NCI-H1436 (cell line): ENCODE measurements at places on chromosomes 13 and 19.

DNA sequence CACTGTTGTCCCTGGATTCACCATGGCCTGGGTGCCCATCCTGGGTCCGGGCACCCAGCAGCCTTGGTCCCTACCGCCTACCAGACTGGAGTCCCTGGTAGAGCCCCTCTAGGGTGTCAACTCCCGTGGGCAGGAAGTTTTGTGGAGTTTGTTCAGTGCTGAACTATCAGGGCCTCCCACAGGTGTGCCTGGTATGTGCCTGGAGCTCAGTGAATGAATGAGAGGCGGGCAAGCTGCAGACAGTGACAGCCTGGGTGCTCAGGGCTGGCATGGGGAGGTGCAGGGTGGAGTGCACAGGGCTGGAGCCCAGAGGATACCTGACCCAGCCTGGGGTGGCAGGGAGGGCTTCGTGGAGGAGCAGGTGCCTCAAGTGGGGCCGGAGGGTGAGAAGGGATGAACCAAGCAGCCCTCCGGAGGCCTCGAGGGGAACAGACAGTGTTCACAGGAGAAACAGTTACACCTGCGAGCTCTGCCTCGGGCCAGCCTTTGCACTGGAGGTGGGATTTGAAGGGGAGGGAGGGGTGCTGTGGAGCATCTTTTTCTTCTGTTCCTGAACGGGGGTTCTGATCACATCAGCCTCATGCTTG lies 29.6 kb downstream of the PAK4 start:
- DNase-seq, result no peak

DNA sequence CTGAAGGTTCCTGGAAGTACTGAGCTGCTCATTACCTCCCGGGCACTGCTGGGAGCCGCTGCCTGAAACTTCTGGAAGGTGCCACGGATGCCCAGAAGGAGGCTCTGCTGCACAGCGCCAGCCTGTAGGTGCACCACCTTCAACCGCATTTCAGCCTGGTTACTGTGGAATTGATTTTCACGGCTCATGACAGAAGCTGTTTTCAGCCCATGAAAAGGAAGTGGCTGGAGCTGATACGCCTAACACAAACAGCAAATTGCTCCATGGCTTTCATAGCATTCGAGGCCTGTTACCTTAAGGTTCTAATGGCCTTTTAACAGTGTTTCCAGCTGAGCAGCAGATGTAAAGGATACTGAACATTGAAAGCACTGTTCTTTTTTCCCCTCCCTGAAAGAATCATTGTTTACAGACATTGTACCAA lies 22.0 kb downstream of the GPC6 start:
- DNase-seq, result peak; percentile 16

DNA sequence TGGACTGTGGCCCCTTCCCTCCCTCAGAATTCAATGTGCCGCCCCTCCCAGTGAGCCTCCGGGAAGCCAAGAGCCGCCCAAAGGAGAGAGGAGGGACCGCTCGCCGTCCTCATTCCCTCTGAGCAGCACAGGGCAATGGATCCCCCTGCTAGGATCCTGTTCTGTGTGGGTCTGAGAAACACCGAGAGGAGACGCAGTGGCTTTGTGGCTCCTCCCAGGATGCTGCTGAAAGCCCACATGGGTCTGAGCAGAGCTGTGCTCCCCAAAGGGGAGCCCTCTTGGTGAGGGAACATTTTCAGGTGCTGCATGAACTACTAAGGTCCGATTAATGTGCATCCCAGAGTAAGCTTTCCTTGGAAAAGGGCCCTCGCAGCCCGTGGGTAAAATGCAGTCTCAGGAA lies 30.4 kb downstream of the DHRS12 start:
- no peak for DNase-seq

GRCh38 chr19:4393947-4394590 lies 6.3 kb downstream of the SH3GL1 start:
- no peak for DNase-seq

- no peak for DNase-seq
Observed at GRCh38 chr13:28373810-28374209, 121.1 kb downstream of the FLT1 start.

DNA sequence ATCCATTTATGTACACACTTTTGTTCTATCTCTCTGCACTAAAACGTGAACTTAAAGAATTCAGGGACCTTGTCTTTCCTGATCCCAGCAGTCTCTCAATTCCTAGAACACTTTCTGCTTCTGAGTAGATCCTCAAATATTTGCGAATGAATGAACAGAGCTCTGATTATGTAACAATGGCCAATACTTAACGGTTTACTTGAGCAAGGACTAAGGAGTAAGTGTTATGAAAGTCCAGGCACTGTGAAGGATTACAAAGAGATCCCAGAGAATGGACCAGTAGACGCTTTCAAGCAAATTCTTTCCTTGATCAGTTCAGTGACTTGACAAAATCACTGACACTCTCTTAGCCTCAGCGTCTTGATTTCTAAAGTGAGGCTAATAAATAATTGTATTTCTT lies 514.5 kb upstream of the KLHL1 start:
- no peak for DNase-seq

DNA sequence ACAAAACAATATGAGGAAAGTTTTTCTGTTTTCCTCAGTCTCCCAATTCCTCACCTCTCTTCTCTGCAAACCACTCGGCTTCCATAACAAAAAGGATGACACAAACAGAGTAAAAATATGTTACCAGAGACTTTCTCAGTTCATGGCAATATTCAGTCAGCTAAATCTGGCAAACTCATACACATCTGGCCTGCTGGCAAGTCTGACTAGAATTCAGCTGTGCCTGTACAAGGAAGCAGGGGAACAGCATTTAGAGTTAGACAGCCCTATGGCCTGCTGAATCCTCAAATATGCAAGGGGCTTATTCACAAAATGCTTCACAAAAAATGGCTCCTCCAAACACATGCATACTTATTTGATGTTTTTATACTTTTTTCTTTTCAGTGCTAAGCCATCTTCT lies 227.8 kb downstream of the ENOX1 start:
- no peak for DNase-seq

DNA sequence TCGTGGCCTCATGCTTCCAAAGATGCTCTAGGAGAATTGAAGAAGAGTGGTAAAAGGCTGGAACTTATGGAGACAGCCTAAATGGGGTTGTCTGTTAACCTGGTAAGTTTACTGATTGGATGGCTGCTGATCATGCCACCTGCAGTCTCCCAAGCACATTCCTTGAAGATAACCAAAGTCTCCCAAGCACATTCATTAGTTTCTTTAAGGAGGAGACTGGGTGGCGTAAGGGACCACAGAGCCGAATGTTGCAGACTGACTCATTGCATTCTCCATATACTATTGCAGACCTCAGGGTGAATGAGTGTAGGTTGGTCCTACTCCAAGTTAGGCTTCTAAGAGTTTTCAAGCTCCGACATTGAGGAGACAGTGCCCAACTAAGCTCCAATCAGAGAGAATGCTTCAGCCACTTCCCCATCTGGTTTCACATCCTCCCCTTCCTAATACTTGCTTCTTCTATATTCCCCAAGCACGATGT lies at the start of gene IGFL3:
IGFL3 (minus strand) TSS at position 51 of the 478 bp plus-strand sequence; CDS start at position 12, 39 bp downstream.
- no peak for DNase-seq

- no peak for DNase-seq
Observed at GRCh38 chr13:34165158-34165557, 347.2 kb downstream of the RFC3 start.

DNA sequence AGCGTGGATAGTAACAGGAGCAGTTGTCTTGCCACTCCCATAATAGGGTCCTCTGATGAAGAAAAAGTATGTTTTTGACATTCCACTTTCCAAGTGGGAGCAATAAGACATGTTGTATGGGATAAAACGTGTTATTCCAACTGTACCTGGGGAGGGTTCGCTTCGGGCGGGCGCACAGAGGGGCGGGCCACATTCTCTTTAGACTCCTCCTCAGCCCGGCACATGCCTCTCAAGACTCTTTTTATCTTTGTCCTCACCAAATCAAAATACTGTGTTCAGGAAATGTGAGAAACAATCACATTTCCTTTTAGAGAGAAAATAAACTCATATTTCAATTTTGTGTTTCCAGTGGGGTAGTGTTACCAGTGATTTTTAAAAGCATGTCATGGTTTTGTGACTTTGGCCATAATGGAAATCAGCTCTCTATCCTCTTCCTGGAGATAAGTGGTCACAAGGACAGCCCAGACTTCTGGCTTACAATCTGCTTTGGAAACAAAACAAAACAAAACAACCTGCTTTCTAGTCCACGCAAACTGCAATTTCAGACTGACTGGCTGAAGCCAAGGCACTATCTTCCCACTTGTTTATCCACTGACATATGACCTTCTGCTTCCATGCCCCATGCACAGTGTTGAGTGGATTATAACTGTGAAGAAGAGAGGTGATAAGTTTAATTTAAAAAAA lies 276.1 kb downstream of the NALCN start:
- no peak for DNase-seq

GRCh38 chr13:108322206-108322824 lies 52.8 kb downstream of the TNFSF13B start:
- peak; percentile 12 for DNase-seq

DNA sequence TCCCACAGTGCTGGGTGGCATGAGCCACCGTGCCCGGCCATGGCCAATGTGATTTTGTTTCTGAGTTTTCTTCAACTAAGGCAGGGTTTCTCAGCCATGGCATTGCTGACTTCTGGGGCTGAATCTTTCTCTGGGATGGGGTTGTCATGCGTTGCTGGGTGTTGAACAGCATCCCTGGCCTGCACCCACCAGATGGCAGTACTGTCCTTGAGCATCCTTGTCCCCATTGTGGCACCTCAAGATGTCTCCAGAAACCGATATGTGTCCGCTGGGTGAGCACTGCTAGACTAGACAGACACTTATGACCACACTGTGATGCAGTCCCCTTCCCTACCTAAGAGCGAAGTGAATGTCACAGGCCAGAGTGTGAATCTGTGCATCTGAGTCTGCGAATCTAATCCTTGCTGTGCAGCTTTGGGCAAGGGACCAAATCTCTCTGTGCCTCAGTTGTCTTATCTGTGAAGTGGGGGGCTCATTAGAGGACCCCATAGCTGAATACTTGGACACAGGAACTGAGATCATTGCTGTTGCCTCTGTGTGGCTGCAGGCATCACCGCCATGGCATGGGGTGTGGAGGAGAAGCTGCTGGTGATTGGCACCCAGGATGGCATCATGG lies 50.3 kb upstream of the SIN3B start:
- peak; percentile 20 for DNase-seq

DNA sequence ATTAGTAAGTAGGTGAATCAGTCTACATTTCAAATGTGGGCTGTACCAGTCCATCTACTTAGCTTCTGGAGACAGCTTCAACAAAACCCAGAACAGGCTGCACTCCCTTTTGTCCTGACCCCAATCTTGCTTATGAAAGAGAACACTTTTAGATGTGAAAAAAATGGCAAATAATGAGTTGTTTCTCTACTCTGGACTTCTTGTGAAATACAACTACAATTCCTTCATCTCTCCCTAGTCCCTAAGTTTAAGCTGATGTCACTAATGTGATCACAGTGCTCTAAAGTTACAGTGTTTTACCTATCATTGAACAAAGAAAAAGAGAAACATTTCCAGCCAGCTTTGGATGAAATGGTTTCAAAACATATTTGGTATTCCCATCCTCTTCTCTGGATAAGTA lies 183.9 kb downstream of the LHFPL6 start:
- no peak for DNase-seq

- DNase-seq, result no peak
Observed at GRCh38 chr19:40586611-40587010, 9.9 kb downstream of the SHKBP1 start.

GRCh38 chr13:77457966-77458365 lies 77.5 kb upstream of the SCEL start:
- no peak for DNase-seq
